Endothelial cell of coronary artery (primary cell): ENCODE measurements at places on chromosomes 2 and 18. TPM values are rescaled to one million over a fixed set of nuclear protein-coding genes. Genes with fewer than 3 reads are reported as not detected.

KIF3C gene
- total RNA-seq = 14.8 and 17.9 TPM in 2 replicates

MARCO gene
- total RNA-seq = not detected in 2 replicates

PER2 gene
- total RNA-seq = 2.1 and 2.6 TPM in 2 replicates

TTC32 gene
- 4.5 and 7.6 TPM in 2 replicates for total RNA-seq

C2orf78 gene
- not detected in 2 replicates for total RNA-seq

SLC14A1 gene
- total RNA-seq = 0.09 and 0.56 TPM in 2 replicates

ANKRD36 gene
- total RNA-seq = 32.0 and 38.8 TPM in 2 replicates

CCL20 gene
- 0.81 and 2.1 TPM in 2 replicates for total RNA-seq

CRYGC gene
- not detected in 2 replicates for total RNA-seq

BMP10 gene
- not detected in 2 replicates for total RNA-seq

GLS gene
- 178 and 328 TPM in 2 replicates for total RNA-seq

TCF4 gene
- total RNA-seq = 229 and 335 TPM in 2 replicates

CD8B2 gene
- total RNA-seq = not detected in 2 replicates

RNF152 gene
- 41.8 and 53.6 TPM in 2 replicates for total RNA-seq

FAM98A gene
- 33.2 and 33.4 TPM in 2 replicates for total RNA-seq

SEC11C gene
- total RNA-seq = 20.8 and 24.2 TPM in 2 replicates

SPATA3 gene
- total RNA-seq = not detected in 2 replicates

LRATD1 gene
- 0.19 and 0.27 TPM in 2 replicates for total RNA-seq

PROKR1 gene
- not detected in 2 replicates for total RNA-seq

CNDP1 gene
- not detected in 2 replicates for total RNA-seq

RIT2 gene
- not detected in 2 replicates for total RNA-seq

LBX2 gene
- total RNA-seq = 1.4 and 2.1 TPM in 2 replicates

CDH2 gene
- 60.9 and 137 TPM in 2 replicates for total RNA-seq
